Stimulated activated CD4-positive, alpha-beta T cell treated with anti-CD3 and anti-CD28 coated beads, Interleukin-1b, Interleukin-23, amount 100 ng/mL, for 1 hour (primary cell): ENCODE measurements at places on chromosomes 5 and 9.

DNA sequence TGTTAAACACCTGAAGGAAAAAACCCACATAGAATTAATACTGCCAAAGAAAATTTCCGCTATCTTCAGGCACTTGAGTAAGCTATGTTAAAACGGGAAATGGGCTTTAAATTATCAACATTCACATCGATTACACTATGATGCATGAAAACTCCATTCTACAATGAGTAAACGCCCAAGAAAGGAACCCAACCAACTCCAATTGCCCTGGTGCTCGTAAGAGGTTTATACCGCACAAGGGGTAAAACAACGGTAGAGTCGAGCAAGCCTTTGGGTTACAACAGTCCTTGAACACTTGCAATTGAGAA is 1.0 kb downstream of the AGTPBP1 start:
- no peak for DNase-seq

DNA sequence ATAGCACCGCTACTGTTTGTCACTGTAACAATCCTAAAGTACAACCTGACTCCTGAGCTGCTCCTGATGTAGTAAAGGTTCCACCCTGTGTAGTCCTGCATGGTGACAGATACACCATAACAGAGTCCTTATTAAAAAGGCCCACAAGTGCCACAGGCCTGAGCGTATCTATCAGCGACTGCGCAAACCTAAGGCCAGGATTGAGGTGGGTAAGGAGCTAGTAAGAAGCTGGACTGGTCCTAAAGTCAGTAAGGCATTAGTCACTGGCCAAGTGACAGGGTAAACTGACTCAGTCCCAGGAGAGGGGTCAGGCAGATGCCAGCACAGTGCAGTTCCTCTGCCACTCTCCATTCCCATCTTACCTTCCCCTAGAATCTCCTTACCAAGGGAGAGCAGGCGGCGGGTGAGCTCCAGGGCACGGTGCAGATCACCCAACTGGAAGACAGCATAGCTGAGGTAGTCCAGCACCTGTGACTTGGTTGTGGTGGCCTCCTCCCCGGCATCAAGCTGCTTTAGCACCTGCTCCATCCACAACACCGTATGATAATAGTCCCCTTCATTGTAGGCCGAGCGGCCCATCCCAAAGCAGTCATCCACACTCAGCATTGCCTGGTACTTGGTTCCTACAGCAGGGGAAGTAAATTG is 17.6 kb downstream of the P4HA2 start:
- no peak for DNase-seq

GRCh38 chr5:168041583-168041982 is 249.9 kb upstream of the WWC1 start:
- no peak for DNase-seq

- DNase-seq = no peak
These were observed 509 bp downstream of the LVRN start for GRCh38 chr5:115962565-115963402.

DNA sequence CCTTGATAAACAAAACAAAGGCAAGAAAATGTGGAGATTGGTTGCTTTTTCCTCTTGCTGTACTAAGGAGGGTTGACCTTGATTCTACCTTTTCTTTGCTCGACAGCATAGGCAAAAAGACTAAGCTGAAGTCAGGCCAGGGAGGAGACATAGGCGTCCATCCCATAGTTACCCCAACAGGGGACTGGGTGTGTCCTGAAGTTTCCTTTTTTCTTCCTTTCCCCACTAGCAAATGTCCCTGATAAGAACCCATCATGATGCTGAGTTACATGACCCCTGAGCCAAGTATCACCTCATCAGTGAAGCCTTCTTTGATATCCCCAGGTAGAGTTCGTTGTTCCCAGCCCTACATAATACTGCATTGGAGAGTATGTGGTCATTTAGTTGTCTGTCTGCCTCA is 9.9 kb upstream of the SHROOM1 start:
- no peak for DNase-seq

DNA sequence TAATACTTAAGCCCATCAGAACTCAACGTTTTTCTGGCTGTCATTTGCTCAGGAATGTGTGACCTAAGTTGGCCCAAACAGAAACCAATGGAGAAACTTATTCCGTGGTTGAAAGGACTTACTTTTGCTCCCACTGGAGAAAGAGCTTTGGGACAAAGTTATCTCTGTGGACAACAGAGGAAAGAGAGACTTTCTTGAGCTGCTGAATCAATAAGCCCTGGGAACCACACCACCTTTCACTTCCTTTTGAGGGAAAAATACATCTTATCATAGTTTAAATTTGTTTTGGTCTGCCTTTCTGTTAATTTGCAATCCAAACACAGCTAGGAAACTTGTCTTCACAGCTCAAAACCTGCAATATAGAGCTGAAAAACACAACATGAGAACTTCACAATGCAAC is 62.8 kb upstream of the VCAN start:
- DNase-seq = no peak

DNA sequence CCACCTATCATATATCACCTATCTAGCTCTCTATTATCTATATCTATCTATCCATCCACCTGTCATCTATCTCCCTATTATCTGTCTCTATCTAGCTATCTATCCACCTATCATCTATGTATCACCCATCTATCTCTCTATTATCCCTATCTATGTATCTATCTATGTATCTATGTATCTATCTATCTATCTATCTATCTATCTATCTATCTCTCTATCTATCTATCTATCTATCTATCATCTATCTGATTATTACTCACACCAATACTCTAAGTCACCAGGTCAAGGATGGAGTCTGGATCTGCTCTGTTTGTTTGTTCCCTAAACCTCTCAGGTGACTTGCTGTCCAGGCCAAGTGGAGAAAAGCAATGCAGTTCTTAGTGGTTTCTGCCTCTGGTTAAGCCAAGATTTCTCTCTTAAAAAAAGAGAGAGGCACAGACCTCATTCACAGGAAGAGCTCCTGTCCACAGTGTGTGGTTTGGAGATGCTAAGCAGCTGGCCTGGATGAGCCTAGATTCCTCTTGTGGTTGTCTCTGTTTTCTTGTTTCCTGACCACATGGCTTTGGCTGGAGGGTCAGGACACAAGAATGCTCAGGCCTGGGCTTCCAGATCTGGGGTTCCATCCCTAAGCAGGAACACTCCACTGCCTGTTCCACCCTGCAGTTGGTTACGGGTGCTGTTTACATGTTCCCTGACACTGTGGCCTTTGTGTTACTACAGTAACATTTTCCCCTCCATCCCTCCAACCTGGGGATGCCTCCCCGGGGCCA is 133.4 kb downstream of the PHF2 start:
- DNase-seq = no peak

- no peak for DNase-seq
These were observed 110.2 kb downstream of the TRIM32 start for GRCh38 chr9:116797276-116797675.

DNA sequence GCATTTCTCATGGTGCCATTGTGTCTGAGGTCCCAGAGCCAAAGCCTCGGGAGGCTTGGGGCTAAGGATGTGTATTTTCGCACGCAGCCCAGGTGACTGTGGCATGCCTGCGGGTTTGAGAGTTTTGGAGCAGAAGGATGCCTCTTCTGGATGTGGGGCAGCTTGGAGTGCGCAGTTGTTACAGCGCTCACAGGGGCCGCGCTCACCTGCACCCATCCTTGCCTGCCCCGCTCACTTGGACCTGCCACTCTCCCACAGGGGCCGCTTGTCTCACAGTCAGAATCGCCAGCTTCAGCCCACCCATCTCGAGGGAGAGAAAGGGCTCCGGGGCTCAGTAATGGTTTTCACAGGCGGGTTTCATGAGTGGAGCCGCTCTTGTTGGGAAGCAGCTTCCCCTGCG is 132.9 kb downstream of the MVB12B start:
- no peak for DNase-seq

GRCh38 chr5:468401-468800 is 25.4 kb downstream of the EXOC3 start:
- DNase-seq = no peak

DNA sequence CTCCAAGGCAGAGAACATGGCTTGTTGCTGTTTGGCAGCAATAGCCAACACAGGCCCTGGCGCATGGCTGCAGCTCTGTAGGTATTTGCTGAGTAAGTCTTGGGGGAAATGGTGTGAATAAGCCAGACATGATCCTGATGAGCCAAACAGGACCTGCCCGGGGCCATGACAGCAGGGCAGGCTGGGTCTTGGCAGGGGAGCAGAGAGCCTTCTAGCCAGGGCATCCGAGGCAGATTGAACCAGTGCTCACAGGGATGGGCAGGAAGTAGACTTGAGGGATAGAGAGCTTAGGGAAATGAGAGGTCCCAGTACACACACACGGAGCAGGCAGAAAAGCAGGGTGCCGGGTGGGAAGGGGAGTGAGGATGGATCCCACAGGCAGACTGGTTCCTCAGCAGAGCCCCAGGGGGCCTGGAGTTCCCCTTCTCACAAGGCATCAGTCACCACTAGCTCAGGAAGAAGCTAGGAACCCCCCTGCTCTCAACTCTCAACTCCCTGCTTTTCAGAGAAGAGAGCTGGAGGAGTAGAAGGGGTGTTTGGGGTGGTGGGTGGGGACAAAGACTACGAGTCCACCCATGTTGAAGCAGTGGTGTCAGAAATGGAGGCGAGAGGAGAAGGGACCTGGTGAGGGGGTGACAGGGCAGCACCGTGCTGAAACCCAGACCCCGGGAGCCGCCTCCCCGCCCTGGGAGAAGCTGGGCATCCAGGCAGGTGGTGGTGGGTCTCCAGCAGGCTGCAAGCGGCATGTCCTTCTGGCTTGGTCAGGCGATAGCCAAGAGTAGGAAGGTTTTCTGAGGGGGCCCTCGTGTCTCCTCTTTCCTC is 111.1 kb downstream of the RGS3 start:
- DNase-seq = no peak
